NCI-H2029 treated with DMSO at 0.1 percent for 48 hours (cell line): ENCODE measurements at places on chromosomes 5 and 9.

DNA sequence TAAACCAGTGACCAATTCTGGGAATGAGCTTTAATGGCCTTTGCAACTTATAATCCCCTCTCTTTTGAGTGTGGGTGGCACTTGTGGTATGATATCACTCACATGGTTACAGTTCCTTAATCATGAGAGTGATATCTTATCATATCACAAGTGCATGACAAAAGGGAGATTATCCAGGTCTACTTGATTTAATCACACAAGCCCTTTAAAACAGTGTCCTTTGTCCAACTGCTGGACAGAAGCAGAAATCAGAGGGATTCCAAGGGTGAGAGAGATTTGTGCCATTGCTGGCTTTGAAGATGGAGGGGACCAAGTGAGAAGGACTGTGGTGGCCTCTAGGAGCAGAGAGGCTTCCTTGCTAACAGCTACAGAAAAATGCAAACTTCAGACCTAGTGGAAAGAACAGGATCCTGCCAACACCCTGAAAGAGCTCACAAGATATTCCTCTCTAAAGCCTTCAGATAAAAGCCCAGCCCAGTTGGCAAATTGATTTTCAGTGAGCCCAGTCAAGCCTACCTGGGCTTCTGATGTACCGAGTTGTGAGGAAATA lies 279.0 kb upstream of the TLE4 start:
- no peak for DNase-seq

- DNase-seq: no peak
Measured at GRCh38 chr5:74161170-74161569, 479.4 kb downstream of the ENC1 start.

DNA sequence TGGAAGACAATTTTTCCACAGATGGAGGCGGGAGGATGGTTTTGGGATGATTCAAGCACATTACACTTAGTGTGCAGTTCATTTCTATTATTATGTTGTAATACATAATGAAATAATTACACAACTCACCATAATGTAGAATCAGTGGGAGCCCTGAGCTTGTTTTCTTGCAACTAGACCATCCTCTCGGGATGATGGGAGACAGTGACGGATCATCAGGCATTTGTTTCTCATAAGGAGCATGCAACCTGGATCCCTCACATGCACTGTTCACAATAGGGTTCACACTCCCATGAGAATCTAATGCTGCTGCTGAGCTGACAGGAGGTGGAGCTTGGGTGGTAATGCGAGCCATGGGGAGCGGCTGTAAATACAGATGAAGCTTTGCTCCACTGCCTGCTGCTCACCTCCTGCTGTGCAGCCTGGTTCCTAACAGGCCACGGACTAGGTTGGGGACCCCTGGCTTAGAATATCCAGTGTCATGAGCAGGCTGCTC lies 1.6 kb downstream of the STKLD1 start:
- no peak for DNase-seq

DNA sequence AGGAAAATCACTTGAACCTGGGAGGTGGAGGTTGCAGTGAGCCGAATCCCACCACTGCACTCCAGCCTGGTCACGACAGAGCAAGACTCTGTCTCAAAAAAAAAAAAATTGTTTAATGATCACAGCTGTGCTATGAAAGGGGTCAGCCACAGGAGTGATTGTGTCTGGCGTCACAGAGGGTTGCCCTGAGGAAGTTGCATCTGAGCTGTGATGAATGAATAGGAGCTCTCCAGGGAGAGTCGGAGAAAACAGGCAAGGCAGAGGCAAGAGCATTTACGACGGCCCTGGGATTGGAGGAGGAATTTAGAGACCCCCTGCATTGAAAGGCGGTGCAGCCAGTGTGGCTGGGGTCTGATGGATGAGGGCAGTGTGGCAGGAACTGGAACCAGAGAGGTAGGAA lies 25.1 kb downstream of the NAIF1 start:
- no peak for DNase-seq

DNA sequence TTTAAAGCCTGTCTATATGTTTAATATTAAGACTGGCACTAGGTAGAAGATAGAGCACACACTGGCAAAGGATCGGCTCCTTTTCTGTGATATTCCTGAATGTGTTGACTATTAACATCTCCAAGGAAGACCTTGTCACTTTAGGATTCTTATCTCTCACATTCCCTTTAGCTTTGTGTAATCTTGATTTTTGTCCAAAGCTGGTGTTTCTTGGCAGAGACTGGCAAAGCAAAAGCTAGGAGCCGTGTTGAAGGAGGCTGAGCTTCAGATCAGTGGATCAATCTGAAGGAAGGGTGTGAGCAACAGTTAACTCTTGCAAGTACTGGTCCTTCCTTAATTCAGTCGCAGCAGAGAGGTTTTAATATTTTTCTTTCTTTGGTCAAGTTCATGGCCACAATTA lies 830.4 kb upstream of the ZNF608 start:
- DNase-seq: no peak

DNA sequence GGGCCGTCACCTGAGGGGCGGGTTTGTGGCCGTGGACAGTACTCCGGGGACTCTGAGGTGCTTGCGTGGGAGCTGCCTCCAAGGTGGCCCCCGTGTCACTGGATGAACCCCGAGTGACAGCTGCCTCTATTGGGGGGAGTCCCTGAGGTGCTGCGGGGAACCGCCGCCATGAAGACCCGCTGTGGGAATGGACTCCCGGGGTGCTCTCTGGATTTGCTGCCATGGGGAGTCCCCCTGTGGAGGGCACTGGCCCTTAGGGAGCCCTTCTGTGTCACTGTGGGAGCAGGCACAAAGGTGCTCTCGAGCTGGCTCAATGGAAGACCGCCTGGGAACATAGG lies 100.2 kb upstream of the CCL21 start:
- no peak for DNase-seq

DNA sequence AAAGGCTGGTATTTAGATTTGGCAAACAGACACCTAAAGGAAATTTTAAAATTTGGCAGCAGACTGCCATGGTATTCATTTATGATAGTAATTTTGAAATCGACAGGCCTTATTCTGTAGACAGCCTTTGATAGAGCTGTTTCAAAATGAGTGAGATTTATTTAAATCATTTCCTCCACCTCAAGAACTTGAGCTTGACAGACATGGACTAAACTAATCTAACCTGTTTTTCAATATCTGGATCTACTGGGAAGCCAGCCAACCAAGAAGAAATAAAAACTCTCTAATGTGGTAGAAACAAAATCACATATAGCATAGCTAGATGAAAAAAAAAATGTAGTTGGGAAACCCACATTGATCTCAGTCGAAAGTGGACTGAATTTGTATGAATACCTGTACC lies 56.9 kb upstream of the RASA1 start:
- peak; percentile 1 for DNase-seq

GRCh38 chr9:127136081-127136879 lies 13.8 kb upstream of the ANGPTL2 start:
- no peak for DNase-seq

DNA sequence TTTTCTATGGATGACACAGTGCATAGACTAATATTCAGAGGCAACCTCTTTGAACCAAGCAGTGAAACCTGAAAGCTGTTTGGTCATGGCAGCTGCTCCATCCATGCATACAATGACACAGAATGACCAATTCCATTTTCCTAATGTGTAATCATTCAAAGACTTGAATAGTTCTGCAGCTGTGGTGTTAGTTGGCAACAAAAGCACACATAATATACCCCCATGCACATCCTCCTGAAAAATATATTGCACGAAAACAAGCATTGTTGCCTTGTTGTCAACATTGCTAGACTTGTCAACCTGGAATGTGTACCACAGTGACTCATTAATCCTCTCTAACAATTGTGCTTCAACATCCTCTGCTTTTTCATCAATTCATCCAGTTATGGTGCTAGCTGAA lies 71.0 kb upstream of the SEMA6A start:
- no peak for DNase-seq

GRCh38 chr5:121426153-121426552 lies 425.5 kb upstream of the FTMT start:
- DNase-seq: no peak

DNA sequence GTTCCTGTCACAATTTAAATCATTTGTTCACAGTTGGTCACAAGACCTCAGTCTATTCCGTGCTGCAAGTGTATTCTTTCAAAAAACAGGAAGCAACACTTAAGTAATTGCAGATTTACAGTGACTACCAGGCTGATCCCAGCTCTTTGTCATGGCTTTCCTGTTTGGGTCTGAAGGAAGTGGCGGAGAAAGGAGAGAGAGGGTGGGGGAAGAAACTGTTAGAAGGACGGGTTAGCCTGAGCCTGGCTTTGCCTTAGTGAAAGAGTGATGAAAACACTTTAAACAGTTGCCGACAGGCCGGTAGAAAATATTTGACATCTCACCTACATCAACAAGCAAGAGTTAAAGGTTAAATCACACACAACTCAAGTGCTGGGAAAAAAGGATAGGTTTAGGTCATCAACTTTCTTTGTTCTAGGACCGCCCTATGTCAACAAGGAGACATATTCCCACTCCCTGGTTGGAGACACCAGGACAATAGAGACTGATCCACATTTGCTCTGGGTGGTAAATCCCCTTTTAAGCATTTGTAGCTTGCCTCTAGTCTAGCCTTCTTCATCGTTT lies 102.2 kb upstream of the DAB2 start:
- DNase-seq: no peak

GRCh38 chr9:84151640-84152039 lies 171.0 kb downstream of the RMI1 start:
- DNase-seq: peak; percentile 35

DNA sequence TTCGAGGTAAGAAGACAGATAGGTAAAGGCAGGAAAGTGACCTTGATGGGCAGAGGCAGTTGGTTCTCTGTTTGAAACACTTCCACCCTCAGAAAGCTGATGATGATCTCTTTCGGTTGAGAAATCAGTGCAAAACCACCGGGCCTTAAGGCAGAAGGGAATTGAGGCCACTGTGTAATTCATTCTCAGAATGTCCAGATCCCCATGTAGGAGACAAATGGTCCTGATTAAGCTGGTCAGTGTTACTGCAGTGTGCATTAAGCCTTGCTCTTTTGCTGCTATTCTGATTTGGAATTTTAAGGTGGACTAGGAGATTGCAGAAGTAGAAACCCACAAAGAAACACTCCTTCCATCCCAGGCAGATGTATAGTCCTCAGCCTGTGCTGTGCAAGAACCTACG lies 255.2 kb downstream of the ARHGAP26 start:
- no peak for DNase-seq

- DNase-seq: no peak
Measured at GRCh38 chr5:157750320-157750719, 6.8 kb downstream of the LSM11 start.

DNA sequence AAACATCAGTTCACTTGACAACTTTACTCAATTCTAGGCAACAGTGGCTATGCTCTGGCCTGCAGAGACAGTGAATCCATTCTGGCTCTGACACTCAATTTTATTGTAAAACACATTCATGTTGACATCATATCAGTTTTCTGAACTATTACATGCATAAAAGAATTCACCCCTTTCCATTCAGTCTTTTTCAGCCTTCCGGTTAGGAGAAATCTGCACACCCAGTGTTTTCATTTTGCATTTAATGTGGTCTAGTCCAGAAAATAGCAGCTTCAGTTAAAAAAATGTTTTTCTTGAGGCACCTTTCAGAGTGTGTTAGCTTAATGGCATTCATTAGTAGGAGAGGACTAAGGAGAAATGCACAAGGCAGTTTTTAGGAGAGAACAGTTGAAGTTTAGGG lies 95.1 kb downstream of the PBX3 start:
- DNase-seq: no peak

DNA sequence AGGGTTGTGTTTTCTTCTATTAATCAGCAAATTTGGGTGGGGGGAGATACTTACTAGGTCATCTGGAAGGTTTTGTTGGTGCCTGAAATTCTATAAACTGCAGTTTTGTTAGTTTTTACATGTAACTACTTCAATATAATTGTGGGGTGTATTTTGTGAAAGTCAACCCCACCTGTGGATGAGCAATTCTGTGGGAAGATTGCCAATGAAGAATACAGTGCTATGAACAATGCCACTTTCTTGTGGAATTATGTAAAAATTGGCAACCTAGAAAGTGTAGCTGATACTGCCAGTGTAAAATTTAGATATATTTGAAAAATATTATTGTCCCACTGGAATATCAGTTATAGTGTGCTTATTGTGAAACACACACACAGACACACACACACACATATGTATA lies 80.7 kb downstream of the VCAN start:
- no peak for DNase-seq

GRCh38 chr5:19977099-19977498 lies 10.9 kb downstream of the CDH18 start:
- DNase-seq: peak; percentile 56

- no peak for DNase-seq
Measured at GRCh38 chr9:106864373-106865143, 1.6 kb downstream of the ZNF462 start.

DNA sequence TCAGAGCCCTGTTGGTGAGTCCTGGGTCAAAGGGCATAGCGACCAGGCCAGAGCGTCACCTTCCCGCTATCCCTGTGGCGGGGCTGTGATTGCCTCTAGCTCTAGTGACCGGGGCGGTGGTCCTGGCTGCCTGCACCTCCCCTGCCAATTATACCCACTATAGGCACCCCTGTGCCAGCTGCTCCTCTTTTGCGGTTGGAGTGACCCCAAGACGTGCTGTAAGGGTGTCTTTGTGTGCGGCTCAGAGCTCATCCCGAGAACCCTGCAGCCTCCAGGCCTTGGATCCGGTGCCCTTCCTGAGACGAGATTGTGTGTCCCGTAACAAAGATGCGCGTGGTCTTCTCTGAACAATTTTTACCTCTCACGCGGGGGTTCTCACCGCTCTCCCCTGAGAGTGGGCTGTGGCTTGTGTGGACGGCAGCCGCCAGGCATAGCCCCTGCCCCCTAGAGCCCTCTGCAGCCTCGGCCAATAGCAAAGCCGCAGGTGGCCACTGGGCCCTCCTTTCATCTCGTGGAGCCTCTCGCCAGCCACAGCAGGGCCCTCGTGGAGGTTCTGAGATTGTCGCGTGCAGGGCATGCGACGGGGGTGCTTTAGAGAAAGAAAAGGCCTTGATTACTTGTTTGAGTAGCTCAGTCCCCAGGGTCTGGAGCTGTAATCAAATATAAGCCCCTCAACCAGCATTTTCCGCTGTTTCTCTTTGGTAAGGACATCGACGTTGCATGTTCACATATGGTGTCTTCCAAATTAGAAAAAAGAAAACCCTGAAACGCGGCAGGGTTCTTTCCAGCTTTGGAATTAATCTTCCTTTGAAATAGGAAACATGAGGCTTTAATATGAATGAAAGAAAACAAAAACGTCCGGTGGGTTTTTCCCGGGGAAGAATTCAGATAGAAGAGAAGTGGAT lies 10.7 kb downstream of the NKD2 start:
- no peak for DNase-seq

DNA sequence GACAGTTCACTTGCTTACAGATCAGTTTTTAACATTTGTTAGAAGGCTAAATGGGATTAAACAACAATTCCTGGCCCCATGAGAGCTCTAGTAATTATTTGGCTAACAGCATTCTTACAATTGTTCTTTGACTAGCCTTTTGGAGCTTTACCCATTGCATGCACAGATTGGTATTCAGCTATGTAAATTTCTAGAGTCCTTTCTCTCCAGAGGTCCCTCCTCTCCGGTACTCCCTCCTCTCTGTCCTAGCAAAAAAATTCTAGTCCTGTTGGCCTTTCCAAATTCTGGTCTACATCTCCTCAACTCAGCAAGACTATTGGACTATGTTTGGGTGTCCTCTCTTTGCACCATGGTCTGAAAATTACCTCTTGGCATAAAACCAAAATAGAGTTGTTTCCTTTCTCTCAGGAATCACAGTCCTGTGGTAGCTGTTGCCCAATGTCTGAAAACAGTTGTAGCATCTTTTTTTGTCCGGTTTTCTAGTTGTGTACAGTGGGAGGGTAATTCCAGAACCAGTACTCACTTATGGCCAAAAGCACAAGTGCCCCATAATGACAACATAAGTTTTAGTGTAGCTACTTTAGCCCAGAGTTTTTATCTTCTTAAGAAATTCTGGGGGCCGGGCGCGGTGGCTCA lies 18.1 kb downstream of the SAR1B start:
- no peak for DNase-seq
